ENCODE measurements at places on chromosomes 2 and 18.

- DNase-seq, result peak; percentile 81
These were observed 99.1 kb downstream of the SH3BP4 start for GRCh38 chr2:235050980-235051351.

- DNase-seq, result no peak
These were observed 1090.8 kb downstream of the BCL11A start for GRCh38 chr2:59462422-59463197.

DNA sequence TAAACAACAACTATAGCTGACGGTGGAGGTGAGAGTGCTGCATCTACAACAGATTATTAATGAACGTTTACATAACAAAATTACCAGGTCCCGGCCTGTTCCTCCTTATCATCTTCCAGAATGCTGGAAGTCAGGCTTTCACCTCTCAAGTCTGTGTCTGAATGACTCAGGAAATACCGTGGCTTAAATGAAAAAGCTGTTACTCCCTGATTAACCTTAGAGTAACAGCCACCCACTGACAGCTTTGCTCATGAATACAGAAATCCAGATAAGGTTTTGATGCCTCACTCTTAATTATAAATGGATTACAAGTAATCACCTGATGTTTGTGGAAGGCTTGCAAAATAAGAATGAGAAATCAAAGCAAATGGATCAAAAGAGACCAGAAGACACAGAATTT, 885.3 kb upstream of the CELF4 start:
- DNase-seq, result no peak

DNA sequence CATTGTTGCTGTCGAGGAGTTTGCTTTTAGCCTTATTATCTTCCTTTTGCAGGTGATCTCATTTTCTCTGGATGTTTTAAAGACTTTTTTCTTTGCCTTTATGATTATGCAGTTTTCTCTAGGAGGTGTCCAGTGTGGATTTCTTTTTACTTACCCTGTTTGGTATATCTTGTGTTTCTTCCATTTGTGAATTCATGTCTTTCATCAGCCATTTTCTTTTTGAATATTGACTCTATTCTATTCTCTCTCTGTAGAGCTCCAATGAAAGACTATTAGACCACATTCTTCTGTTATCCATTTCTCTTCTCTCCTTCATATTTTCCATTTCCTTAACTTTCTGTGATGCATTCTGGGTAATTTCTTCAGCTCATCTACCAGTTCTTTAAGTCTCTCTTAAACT, 34.4 kb downstream of the CDK15 start:
- DNase-seq, result no peak

DNA sequence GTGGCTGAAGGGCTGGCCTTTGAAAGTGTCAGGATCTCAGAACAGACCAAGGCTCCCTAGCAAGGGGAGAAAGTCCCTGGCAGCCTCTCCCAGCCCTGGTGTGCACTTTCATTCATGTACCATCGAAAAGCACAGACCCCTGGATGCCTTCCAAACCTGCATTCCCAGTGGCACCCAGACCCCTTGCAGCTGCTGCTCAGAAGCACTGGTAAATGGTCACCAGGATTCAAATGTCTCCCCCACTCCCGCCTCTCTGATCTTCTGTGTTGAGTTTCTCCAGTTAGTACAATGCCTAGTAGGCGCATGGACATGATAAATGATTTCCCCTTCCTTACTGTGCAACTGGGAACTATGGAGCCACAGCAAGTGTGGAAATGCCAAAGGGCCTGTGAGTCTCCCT, 180.0 kb downstream of the GLI2 start:
- DNase-seq, result no peak

Data from uterus (tissue), 4 donors.